Mesenteric fat pad (tissue), 1 donor: ENCODE measurements at places on chromosomes 4 and X. TPM values are rescaled to one million over a fixed set of nuclear protein-coding genes. Genes with fewer than 3 reads are reported as not detected.

GRCh38 chr4:12120968-12121367, 692.3 kb upstream of the HS3ST1 start:
- no peak for DNase-seq

DNA sequence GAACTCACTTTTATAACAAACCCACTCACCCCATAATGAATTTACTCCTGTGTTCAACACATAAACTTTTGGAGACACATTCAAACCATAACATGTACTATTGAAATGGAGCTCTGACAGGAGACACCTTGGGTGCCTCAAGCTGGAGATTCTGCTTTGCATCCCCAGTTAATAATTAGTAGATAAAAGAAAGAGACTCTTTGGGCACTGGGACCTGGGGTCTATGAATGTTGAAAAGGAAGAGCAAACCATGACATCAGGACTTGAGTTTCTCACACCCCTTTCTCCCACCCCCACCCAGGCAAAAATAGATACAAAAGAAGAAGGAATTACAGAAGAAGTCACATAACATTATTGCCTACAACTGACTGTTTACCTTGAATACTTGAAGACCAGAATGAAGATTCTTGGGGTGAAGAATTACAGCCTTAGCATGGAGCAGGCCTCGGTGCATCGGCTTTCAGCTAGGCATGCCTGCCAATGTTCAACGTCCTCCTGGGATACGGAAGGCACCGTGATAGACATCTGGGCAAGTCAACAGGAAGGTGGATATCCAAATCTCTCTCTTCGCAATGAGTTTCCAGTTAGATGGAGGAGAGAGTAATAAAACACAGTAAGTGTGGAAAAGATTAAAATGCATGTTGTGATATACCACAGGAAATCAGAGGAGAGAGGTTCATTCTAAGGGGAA, 316.0 kb downstream of the TRIML1 start:
- no peak for DNase-seq

DNA sequence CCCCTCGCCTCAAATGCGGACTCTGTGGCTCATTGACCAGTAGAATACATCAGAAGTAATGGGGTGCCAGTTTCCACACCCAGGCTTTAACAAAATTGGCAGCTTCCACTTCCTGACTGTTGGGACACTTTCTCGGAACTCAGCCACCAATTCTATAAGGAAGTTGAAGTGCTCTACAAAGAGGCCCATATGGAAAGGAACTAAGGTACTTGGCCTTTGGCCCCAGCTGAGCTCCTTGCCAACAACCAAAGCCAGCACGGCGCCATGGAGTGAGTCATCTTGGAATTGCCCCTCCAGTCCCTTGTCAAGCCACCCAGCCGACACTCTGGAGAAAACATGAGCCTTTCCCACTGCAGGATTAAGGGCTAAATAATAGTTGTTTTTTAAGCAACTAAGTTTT, 262.2 kb upstream of the INTU start:
- no peak for DNase-seq

DNA sequence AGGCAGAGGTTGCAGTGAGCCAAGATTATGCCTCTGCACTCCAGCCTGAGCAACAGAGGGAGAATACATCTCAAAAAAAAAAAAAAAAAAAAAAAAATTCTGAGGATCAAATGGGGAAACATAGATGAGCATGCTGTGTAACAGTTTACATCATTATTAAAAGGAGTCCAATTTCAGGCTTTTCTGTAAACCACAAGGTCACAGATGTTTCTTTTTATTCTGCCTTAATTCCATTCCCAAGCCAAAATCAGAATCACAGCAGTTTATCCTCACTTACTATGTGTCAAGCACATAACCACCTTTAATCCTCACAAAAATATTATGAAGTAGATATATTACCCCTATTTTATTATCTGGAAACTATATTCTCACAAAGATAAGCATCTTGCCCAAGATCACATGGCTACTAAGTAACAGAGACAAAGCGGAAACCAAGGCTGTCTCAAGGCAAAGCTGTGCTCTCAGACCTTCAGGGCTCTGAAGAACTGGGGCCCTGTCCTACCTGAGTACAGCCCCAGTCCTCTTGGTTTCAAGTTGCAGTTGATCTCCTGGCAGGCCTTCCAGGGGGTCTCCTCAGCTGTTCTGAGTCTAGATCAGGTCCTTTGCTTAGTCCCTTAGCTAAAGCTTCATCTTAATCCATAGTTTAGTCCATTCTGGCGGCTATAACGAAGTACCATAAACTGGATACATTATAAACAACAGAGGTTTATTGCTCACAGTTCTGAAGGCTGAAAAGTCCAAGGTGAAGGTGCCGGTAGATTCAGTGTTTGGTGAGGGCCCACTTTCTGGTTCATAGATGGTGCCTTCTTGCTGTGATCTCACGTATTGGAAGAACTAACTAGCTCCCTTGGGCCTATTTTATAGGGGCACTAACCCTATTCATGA, 141.3 kb downstream of the PALLD start:
- no peak for DNase-seq

- no peak for DNase-seq
Observed at GRCh38 chrX:16155581-16156096, 11.6 kb upstream of the MAGEB17 start.

GRCh38 chrX:111881715-111882114, 5.7 kb downstream of the TRPC5OS start:
- no peak for DNase-seq

DNA sequence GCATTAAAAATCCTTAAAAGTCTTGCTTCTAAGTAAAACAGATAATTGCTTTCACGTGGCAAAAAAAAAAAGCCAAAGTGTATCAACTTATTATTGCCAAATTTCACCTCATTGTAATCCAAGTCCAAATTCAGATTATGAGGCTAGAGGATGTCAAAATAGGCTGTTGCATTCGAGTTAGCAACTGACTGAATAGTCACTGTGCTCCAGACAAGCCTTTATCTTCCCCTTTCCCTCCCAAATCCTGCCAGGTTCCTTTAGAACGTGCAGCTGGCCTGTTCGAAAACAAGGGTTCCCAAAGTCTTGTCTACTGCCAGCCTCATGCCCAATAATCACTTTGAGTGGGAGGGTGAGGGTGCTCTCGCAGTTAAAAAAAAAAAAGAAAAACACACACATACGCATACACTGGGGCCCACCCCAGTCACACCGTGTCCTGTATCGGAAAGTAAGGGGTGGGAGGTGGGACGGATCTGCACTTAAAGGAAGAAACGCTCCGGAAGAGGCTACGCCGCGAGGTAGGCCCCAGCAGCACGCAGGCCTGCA, 603 bp downstream of the MAD2L1 start:
- no peak for DNase-seq

DNA sequence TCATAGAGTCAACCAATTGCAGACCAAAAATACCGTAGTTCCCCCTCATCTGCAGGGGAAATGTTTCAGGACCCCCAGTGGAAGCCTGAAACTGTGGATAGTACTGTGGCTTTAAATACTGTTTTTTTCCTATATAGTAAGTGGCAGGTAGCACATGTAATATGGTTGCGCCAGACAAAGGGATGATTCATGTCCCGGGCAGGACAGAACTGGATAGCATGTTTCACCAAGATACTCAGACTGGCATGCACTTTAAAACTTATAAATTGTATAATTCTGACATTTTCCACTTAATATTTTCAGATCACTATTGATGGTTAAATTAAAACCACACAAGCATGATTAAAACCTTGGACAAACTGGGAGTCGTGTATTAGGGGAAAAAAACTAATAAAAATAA, 276.3 kb upstream of the AGA start:
- no peak for DNase-seq

- DNase-seq: no peak
Observed at GRCh38 chr4:18858229-18858922, 836.8 kb upstream of the LCORL start.

BLTP1 gene
- total RNA-seq: 72.1 TPM

ZMYM3 gene
- 11.8 TPM for total RNA-seq

MAGEA4 gene
- not detected for total RNA-seq

DCAF12L2 gene
- total RNA-seq: not detected

FAM149A gene
- total RNA-seq: 10.1 TPM

TEX13D gene
- total RNA-seq: not detected

NRK gene
- 0.96 TPM for total RNA-seq

SPANXB1 gene
- not detected for total RNA-seq
